ENCODE measurements at places on chromosomes 3 and 15. TPM values are rescaled to one million over a fixed set of nuclear protein-coding genes. Genes with fewer than 3 reads are reported as not detected.

Gene EXD1
- polyA plus RNA-seq: not detected

Gene WNT5A
- polyA plus RNA-seq: 168 TPM

Gene HTR3E
- polyA plus RNA-seq: not detected

- DNase-seq: peak; percentile 11
These were observed 33.4 kb upstream of the RAD18 start for GRCh38 chr3:8996681-8997121.

DNA sequence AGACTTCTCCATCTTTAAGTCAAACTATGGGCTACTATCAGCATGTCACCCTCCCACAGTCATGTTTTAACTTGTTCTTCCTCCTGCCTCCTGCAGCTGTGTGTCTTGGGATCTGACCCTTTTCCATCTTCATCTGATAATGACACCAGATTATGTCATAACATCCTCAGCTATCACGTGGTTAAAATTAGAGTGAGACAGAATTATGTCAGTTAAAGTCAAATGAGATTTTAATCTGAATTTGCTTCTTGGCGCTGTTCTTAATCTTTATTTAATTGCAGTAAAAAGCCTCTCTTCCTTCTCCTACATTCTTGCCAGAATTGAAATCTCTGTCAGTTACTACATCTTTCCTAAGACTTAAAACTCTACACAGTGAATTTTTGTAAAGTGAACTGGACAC is 107.2 kb downstream of the ARPP21 start:
- DNase-seq: no peak
